ENCODE measurements at places on chromosomes 4 and X.
A peak's percentile ranks its signal among the peaks of the same experiment; 100 is the strongest.

- DNase-seq, result no peak
Measured at GRCh38 chr4:56732301-56732700, 51.2 kb upstream of the HOPX start.

GRCh38 chr4:7208509-7209451, 16.4 kb downstream of the SORCS2 start:
- DNase-seq, result no peak

- DNase-seq, result peak; percentile 61
Measured at GRCh38 chrX:111098874-111099273, 2.9 kb downstream of the PAK3 start.

DNA sequence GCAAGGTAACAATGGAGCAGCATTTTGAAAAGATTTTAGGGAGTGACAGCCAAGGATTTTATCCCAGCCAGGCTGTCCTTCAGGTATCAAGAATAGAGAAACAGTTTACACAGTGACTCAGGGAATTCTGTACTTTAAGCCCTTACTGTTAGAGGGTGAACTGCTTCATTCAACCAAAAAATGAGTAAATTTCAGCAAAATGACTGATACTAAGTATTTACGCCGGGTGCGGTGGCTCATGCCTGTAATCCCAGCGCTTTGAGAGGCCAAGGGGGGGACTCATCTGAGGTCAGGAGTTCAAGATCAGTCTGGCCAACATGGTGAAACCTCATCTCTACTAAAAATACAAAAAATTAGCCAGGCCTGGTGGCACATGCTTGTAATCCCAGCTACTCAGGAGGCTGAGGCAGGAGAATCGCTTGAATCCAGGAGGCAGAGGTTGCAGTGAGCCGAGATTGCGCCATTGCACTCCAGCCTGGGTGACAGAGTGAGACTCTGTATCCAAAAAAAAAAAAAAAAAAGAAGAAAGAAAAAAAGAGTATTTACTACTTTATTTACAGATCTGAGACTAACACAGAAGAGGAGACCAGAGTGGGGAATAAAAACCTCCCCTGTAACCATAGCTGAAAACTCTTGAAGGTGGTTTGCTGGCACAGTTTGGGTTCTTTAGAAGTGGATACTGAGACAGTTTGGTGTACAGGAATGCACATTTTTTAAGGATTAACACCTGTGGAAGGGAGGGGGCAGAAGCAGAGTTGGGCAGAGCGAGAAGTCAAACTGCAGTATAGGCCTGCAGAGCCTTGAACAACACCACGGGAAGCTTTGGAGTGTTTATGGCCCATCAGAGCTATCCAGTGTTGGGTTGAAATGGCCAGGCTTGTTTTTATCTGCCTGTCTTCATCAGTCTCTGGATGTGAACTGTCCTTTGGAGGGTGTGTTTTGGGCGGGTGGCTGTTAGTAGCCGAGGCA, 40.5 kb downstream of the TMEM131L start:
- no peak for DNase-seq

DNA sequence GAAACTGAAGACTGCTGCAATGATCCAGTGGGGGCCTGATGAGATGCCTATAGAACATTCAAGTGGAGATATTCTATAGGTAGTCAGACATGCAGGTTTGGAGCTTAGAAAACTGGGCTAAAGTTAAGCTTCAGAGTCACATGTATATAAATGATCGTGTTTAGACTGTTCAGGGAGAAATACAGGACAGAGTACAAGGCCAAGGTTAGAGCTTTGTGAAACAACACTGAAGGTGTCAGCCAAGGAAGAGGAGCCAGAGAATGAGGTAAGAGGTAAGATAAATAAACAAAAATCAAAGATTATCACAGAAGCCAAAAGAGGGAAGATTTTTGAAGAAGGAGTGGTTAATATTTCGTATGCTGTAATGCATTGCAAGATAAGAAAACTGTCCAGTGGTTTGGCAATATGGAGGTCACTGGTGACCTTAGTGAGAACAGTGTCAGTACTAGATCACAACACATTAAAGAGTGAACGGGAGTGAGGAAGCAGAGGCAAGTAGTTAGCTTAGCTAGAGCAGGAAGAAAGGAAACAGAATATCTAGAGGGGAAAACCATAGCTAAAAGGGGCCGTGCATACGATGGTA, 58.0 kb upstream of the KLHL13 start:
- DNase-seq, result no peak

DNA sequence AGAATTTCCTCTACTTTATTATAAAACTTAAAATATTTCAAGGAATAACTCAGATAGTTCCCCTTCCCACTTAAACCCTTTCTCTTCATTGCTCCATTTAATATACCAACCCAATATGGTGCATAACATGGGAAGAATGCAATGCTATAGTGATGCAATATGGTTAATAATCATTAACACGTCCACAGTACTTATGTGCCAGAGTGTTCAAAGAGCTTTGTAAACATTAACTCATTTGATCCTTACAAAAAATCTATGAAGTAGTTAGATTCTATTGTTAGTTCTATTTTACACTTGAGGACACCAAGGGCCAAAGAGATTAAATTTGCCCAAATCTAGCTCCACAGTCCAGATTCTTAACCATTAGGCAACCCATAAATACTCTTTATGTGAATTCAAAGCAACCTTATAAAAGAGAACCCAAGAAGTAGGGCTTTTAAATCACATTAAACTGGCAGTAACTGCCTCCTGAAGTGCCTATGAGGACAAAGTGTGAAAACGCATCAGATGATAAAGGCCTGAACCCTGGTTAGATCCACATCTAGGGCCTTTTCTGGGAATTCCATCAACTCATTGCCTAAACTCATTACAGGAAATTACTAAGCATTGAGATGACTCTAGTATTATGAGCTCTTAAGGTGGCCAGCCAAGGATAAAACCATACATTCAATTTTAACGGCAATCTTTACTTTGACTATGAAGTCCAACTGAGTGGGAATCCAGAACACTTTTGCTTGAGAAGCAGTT, 94.3 kb downstream of the AREG start:
- DNase-seq, result no peak

DNA sequence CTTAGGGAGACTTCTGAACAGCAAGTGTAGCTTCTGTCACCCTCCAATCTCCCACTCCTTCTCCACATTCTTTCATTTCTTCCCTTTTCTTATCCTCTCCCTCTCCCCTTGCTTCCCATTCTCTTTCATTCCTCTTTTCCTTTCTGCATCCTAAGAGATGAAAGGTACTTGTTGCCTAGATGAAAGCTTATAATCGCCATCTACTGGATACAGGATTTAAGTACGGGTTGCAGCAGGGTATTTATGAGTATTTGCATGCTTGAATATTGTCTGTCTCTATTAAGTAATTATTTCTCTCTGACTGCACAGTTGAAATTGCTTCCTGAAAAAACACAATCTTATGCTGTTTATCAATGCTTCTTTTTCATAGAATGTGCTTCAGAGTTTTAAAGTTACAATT, 174.0 kb upstream of the TENT5D start:
- DNase-seq, result no peak

DNA sequence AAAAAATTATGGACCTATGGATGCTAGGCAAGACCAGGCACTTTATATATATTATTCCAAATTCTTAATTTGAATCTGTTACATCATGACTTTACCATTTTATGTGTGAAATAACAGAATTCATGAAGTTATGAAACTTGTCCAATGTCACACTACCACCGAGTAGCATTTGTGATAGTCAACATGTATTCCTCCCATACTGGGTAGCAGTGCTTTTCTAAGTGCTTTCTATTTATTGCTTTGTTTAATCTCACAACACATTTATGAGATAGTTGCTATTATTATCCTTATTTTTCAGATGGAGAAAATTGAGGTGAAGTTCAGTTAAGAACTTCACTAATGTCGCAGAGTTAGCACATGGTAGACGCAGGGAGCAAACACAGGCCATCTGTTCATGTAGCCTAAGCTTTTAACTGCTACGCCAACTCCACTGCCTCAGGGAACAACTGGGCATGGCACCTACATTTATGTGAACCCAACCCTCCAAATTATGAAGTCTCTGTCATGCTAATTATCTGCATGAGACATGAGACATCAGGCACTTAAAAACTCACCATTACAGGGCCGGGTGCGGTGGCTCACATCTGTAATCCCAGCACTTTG, 20.8 kb downstream of the GUCY1A1 start:
- DNase-seq, result no peak

DNA sequence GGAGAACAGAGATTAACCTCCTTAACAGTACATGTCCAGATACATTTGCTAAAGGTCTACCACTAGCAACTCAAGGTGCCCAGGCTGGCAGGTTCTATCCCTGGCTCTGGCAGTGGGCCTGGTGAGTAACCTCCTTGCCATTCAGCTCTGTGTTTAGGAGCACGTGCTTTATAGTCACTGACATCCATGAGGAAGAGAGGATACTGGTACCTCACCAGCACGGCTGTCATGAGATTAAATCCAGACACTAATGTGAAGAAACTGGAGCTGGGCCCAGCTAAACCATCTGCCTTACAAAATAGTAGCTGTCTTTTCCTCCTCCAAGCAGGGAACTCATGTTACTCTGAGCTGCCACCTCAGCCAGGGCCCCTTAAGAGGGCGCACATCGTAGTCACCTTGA, 45.3 kb downstream of the GPRASP3 start:
- DNase-seq, result no peak

- DNase-seq, result no peak
Measured at GRCh38 chr4:154623995-154624394, 11.5 kb upstream of the FGG start.

DNA sequence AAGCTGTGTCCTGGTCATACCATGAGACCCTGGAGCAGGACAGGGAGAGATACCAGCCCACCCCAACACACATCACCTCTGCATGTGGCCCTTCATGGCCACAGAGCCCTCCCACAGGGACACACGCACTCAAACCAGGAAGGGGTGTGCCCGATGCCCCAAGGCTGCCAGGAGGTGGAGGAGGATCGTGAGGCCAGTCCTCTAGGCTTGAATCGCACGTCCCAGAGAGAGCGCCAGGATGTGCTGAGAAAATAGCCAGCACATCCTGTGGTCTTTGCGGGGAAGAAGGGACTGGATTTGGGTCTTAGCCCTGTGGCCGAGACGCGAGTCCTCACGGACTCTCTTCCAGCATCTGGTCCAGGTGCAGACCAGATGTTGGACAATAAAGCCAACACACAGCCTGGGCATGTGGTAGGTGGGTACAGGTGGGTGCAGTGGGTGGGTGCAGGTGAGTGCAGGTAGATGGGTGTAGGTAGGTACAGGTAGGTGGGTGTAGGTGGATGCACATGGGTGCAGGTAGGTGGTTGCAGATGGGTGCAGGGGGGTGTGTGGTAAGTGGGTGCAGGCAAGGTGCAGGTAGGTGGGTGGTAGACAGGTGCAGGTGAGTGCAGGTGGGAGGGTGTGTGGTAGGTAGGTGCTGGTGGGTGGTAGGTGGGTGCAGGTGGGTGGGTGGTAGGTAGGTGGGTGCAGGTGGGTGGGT, 94.3 kb upstream of the AFAP1 start:
- no peak for DNase-seq
